T-helper 17 cell (primary cell): ENCODE measurements at places on chromosomes 12 and 14. TPM values are rescaled to one million over a fixed set of nuclear protein-coding genes. Genes with fewer than 3 reads are reported as not detected.

- DNase-seq: no peak
Observed at GRCh38 chr14:88252498-88252897, 70.6 kb downstream of the KCNK10 start.

- no peak for DNase-seq
Observed at GRCh38 chr12:101761350-101761749, 22.1 kb upstream of the SYCP3 start.

- DNase-seq: no peak
Observed at GRCh38 chr12:114003286-114003685, 37.2 kb upstream of the RBM19 start.

- no peak for DNase-seq
Observed at GRCh38 chr12:20050221-20050620, 318.1 kb upstream of the PDE3A start.

DNA sequence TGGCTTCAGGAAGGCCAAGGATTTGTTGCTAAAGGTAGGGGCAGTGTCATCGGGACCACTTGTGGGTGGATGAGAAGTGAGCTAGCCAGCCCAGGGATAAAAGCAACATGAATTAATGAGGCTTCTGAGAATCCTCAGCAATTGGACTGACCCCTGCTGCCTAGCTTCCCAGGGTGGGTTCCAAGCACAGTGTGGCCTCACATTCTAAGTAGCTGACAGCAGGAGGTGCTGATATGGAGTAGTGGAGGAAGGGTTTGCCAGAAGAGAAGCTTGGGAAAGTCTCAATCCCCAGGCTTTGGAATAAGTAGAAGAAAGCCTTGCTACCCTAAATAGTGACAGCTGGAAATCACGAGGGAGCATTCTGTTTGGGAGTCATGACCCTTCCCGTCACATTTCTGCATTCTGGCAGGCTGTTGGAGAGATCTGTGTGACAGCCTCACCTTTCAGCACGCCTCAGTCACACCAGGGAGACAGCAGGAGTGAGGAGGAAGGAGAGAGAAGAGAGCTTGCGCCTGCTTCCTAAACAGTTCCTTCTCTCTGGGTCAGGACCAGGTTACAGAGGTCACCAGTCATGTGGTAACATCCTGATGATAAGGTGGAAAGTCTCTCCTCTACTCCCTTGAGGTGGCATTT is 31.2 kb downstream of the DACT1 start:
- DNase-seq: no peak

- DNase-seq: no peak
Observed at GRCh38 chr12:22631863-22632463, 7.0 kb downstream of the ETNK1 start.

GRCh38 chr12:11920231-11920630 is 150.5 kb upstream of the BCL2L14 start:
- DNase-seq: no peak

- DNase-seq: no peak
Observed at GRCh38 chr14:64549016-64549415, 745 bp upstream of the PPP1R36 start.

- DNase-seq: no peak
Observed at GRCh38 chr12:10718279-10718821, 4.8 kb downstream of the YBX3 start.

DNA sequence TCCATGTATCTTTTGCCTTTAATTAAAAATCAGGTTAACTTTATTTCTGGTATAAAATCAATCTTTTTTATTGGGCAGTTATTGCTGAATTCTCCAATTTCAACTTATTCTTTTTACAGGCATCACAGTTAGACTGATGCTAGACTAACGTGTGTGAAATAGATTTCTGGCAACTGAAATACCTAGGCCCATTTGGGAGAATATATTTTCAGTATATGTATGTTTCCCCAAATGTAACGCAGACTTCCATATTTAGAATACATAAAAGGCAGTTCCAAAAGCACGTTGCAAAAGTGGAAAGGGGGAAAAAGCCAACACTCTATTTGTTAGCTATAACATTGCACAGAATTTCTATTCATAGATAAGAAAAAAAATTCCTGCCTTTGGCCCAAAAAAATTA is 297.0 kb downstream of the ATP23 start:
- DNase-seq: no peak

GRCh38 chr14:101359221-101360053 is 201.9 kb upstream of the DIO3 start:
- no peak for DNase-seq

DNA sequence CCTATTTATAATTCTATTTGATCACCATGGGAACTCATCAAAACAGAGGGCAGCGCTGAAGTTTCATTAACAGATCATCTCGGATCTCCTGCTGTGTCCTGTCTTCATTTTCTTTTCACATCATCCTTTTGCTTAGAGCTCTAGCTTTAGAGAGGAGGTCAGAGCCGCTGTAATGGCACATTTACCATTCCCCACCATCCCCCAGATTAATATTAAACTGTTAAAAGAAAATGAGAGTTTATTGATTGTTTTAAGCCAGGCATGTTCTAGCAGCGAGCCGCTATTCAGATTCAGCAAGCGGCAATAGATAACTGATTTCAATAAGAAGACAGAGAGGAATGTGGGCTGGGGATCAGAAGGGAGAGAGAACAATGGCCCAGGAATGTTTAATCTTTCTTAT is 308.8 kb downstream of the EGLN3 start:
- DNase-seq: no peak

DNA sequence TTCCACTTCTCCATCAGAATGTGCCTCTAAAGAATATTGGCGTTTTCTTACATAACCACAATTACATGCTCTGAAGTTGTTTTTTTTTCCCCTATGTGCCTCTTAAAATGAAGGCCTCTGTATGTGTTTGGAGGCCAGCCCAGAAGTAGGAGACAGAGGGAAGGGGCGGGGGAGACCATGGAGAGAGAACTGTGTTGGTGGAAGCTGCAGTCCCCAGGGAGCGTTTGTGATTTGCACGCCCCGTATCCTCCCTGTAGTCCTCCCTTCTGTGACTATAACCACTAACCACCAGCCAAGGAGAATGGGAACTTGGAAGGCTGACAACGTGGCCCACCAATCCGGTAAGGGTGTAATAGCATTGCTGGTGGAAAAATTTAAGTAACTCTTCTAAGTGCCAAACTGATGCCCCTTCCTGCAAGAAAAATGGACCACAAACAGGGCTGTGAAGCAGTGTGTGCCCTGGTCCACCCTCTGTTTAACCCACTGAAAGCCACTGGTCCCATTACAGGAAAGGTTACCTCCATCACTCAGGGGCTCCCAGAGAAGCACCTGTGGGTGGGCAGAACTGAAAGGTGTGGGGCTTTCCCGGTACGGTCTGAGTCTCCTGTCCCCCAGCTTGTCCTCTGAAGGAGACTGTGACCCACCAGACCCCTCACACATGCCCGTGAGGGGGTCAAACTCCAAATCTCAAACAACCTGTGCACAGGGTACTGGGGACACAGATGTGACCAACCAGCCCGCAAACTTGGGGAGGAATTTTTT is 36.8 kb downstream of the CCDC88C start:
- no peak for DNase-seq

DNA sequence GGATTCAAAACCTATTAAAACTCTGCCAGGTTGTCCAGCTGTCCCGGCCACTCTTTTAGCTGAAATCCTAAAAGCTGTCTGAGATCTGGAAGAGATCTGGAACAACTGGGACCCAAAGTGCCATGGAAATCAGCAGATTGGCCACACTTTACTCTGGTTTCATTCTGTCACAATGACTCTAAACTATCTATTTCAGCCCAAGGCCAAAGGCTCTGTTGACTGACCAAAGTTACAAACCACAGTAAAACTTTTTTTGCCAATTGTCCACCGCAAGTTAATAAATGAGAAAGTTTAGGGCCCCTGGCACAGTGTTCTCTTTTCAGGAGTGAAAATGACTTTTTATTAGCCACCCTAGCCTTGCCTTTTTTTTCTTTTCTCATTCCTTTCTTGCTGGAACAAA is 113.4 kb upstream of the CPM start:
- DNase-seq: no peak

GRCh38 chr14:49892301-49892635 is 614 bp upstream of the ARF6 start:
- DNase-seq: no peak

DNA sequence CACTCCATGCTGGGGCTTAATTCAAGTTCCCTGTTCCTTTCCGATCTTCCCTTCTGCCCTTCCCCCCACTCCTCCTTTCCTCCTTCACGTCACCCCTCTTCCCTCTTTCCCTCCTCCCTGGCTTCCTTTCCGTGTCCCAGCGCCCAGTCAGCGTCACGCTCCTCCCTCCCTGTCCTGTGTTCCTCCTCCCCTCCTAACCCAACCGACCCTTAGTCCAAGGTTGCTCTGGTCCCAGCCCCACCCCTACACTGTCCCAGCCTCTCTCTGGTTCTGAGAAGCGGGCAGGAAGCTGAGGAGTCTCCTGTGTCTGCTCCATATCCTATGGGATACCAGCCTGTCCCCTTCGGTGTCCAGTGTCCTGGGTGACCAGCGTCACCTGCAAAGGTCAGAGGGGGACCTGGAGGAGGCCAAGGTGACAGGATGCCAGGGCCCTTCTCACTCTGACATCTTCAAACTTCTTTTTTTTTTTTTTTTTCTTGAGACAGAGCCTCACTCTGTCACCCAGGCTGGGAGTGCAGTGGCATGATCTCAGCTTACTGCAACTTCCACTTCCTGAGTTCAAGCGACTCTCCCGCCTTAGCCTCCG is 56.2 kb upstream of the TSPAN9 start:
- DNase-seq: no peak

GRCh38 chr14:91413547-91414474 is 3.8 kb downstream of the CCDC88C start:
- peak; percentile 53 for DNase-seq

DNA sequence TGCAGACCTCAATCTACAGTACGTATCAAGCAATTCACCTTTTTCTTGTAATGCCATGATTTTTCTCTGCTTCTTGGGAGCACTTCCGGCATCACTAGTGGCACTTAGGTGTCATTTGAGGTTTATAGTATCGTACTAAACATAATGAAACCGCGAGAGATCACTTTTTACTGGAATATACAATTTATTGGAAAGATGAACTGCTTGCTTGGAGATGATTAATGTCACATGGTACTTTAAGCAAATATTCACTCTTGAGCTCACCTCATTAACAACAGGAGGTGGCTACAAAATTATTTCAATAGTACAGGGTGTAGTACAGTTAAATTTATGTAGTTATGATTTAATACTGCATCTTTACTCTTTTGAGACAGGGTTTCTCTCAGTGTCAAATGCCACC is 11.5 kb downstream of the FUT8 start:
- DNase-seq: no peak

GRCh38 chr14:45222485-45223262 is 30.3 kb downstream of the MIS18BP1 start:
- DNase-seq: no peak

- no peak for DNase-seq
Observed at GRCh38 chr14:56807386-56808109, 2.7 kb downstream of the OTX2 start.

DNA sequence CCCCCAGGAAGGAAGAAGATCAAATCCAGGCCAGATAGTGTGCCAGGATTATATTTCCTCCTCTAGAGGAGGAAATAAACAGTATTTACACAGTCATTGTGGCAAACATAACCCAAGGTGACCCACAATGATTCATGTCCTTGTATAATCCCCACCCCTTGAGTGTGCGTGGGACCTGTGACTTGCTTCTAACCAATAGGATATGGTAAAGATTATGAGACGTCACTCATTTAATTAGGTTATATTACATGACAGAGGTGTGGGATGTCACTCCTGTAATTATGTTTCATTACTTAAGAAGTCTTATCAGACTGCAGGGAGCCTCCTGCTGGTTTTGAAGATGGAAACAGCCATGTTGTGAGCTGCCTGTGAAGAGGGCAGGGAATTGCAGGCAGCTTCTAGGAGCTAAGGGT is 12.2 kb upstream of the CATSPERB start:
- DNase-seq: no peak

DNA sequence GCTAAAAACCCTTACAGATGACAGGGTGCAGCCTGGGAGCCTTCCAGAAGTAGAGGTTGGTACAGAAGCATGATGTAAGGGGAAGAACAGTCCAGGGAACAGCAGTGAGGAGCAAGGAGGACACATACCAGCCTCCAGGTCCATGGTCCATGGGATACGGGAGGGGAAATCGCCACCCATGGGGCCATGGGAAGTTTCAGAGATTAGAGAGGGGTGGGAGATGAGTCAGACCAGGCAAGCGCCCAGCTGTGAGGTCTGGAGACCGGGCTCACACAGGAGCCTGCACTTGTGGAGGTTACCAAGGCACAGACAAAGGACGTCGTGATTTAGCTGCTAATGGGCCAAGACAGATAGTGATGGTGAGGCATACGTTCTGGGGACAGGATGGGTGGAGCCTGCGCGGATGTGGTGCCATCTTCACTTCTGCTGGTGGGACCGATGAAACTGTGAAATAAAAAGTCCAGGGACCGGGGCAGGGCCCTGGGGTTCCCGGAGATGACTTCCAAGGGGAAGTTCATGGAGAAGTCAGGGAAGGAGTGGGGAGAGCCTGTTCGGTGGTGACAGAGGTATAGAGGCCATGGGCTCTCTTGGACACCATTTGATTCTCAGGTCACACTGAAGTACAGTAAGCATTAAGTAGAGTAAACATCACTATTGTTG is 17.7 kb upstream of the LRP1-AS start:
- DNase-seq: no peak

- no peak for DNase-seq
Observed at GRCh38 chr14:64417055-64417770, 29.1 kb downstream of the MTHFD1 start.

GRCh38 chr12:228846-229200 is 14.9 kb upstream of the SLC6A12 start:
- no peak for DNase-seq

DNA sequence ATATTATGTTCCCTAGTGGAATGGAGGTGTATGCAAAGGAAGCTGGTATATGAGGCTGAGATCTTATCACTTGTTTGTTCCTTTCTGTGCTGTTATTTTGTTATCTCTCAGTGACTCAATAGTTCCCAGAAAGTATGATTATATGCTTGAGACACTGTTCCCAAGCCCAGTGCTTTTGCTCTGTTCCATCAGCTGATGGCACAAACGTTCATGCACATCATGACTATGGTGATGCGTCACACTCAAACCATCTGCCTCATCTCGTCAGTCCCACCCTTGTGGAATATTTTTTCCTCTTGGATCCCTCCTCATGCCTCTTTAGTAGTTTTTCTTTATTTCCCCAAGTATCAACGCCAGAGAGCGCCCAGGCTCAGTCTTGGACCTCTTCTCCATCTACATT is 786.9 kb downstream of the AACS start:
- no peak for DNase-seq

CARMIL3 gene
- total RNA-seq: not detected

NDRG2 gene
- 29.8 TPM for total RNA-seq

MED13L gene
- 184 TPM for total RNA-seq

LEMD3 gene
- 52.2 TPM for total RNA-seq

RTL1 gene
- not detected for total RNA-seq

TSPAN19 gene
- total RNA-seq: not detected

INSM2 gene
- not detected for total RNA-seq

LRRC43 gene
- not detected for total RNA-seq

C12orf50 gene
- not detected for total RNA-seq

OASL gene
- 18.8 TPM for total RNA-seq

GALNT16 gene
- 0.05 TPM for total RNA-seq
